ENCODE measurements at places on chromosomes 12 and 14. TPM values are rescaled to one million over a fixed set of nuclear protein-coding genes. Genes with fewer than 3 reads are reported as not detected.

Gene GPR68
- 3.6 TPM for total RNA-seq

Gene BIN2
- total RNA-seq, result not detected

Gene AHSA1
- 95.9 TPM for total RNA-seq

Gene FBXO33
- total RNA-seq, result 25.0 TPM

Gene KRT86
- total RNA-seq, result 2.4 TPM

Gene PCED1B
- 3.5 TPM for total RNA-seq

DNA sequence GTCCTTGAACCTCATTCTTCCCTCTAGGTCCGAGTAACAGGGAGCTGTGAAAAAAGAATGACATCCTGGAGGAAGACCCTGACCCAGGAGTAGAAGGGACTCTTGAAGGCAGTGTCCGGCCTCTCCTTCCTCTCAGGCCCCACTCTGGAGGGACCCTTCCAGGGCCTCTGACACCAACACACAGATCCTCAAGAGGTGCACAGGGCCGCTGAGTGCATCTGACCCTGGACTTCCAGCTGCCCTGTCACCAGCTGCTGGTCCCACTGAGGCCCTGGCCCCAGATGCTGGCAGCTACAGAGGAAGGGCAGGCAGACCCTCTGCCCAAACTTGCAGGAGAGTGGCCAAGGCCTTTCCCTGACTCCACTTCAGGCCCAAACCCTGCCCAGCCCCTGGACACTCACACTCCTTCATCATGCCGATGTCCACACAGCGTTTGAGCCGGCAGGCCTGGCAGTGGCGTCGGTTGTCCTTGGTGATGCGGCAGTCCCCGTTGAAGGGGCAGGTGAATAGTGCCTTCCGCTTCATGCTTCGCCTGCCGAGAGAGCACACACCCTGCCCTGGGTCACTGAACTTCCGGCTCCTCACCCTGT, 40.1 kb downstream of the VDR start:
- no peak for DNase-seq

GRCh38 chr12:77724367-77724957, 106.2 kb upstream of the NAV3 start:
- DNase-seq, result peak; percentile 63

DNA sequence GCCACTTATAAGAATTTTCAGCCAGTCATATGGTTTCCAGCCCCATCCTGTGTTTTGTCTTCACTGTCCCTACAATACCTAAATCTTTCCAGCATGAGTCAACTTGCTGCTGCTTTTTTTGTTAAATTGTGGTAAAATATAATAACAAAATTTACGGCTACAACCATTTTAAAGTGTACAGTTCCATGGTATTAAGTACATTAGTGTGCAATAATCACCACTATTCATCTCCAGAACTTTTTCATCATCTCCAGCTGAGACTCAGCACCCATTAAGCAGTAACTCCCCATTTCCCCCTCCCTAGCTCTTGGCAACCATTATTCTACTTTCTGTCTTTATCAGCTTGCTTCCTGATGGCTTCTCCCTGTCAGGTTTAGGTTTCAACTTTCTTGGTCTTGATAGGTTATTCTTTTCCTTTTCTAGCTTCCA, 39.1 kb downstream of the FRS2 start:
- DNase-seq, result no peak

DNA sequence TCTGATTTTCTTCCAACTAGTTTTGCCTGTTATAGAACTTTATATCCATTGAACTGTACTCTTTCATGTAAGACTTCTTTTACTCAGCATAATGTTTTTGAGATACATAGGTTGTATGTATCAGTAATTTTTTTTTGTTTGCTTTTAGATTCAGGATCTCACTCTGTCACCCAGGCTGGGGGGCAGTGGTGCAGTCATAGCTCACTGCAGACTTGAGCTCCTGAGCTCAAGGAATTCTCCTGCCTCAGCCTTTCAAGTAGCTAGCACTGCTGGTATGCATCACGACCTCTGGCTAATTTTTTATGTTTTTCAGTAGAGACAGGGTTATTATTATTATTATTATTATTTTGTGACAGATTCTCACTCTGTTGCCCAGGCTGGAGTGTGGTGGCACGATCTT, 65.0 kb upstream of the DDHD1 start:
- no peak for DNase-seq

DNA sequence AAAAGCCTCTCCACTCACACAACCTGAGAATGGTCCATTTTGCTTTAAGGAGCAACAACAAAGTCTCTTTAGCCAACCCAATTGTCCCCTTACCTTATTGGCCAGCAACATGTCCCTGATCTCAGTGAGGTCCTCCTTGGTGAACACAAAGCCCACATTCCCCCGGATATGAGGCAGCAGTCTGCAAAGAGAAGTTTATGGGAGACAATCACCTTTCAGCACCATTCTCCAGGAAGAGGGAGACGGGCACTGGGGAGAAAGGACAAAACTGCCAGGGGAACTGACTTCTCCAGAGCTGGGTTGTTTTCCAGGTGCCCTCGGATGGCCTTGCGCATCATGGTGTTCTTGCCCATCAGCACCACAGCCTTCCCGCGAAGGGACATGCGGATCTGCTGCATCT, 1.9 kb downstream of the RPLP0 start:
- DNase-seq, result no peak

DNA sequence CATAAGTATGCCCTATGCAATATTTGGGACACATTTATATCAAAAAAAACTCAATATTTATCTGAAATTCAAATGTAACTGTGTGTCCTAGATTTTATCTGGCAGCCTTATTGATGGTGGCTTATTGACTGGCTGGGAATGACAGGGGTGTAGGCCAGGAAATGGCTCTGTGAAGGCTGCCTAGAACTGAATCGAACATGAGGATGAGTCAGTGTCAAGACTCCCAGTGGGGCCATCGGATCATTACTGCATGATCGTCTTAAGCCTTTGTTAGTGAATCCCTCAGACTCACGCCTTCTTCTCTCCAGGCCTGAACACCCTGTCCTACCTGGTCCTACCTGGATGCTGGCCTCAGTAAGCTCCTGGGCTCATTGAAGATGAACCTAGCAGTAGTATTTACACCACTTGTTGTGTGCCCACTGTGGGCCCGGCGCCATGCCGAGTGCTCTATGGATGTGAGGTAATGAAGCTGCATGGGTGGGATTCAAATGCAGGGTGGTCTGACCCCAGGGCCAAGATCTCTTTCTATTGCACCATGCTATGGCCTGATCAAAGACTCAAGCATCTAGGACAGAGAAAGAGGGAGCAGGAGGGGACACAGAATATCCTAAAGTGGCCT, 21.0 kb upstream of the FAIM2 start:
- no peak for DNase-seq

DNA sequence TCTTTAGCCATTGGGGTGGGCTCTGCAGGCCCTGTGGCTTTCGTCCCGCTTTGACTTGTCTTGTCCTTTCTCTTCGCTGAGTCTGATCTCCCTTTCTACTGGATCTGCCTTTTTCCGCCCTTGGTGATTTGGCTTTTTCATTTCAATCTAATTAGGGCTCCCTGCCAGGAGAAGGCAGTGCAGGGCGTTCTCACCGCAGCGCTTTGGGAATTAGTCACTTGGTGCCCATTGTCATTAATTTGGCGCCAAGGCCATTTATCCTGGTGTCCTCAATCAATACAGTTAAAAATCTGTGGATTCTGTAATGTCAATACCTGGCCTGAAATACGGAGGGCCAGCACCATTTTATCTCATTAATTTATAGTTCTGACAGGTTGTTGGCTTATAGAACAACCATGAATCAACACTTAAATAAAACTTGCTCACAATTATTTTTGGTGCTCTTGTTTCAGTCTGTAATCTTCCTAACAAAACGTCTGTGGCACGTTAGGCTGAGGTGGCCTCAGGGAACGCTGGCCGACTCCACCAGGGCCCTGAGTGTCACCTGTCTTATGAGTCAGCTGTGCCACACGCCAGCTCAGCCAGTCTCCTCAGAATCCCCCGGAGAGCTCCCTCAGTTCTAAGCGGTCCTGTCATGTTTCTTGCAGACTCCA, 115.7 kb downstream of the BEGAIN start:
- DNase-seq, result no peak

DNA sequence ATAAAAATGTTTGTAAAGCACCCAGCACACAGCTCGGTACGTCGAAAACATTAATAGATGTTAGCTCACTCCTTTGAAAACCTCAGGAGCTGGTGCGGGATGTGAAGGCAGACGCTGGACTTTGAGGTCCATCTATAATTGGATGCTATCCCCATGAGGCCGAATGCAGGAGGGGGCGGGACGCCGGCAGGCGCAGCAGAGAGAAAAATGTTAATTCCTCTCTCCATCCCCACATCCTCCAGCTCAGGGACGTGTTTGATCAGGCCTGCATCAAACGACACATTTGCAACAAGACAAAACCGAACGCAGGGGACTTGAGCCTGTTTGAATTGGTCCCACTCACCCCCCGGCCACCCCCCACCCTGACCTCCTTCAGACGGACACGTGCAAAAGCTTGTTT, 231.0 kb downstream of the RBM19 start:
- DNase-seq, result no peak

DNA sequence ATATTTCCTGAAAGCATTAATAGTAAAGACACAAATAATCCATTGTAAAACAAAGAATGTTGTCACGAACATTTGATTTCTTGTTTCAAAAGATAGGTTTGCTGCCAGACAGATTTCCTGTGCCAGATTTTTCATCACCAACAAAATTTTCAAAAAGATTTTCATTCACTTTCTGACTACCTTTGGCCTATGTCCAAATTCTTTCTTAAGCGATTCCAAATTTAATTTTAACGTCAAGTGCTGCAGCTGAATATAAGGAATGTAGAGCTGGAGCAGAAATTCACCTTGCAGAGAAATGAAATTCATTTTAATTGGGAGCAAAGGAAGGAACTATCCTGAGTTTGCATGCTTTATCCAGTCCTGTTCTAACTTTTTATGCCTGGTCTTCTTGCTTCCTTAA, 277.4 kb downstream of the CCER1 start:
- DNase-seq, result no peak

DNA sequence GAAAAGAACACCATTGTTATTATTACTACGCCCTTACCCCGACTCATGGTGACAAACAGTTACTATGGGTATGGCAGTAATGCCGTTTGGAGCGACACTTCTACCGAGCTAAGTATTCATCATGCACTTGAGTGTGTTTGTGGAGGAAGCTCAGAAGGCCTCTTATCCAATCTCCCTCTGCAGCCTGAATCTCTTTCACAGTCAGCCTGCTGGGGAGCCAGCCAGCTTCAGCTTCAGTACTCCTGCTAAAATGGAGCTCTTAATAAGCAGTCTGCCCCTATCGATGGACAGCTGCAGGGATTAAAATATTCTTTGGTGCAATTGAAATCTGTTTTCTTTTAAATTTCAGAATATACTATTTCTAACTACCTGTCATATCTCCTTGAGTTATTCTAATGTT, 24.7 kb upstream of the ATP5MC2 start:
- DNase-seq, result no peak

DNA sequence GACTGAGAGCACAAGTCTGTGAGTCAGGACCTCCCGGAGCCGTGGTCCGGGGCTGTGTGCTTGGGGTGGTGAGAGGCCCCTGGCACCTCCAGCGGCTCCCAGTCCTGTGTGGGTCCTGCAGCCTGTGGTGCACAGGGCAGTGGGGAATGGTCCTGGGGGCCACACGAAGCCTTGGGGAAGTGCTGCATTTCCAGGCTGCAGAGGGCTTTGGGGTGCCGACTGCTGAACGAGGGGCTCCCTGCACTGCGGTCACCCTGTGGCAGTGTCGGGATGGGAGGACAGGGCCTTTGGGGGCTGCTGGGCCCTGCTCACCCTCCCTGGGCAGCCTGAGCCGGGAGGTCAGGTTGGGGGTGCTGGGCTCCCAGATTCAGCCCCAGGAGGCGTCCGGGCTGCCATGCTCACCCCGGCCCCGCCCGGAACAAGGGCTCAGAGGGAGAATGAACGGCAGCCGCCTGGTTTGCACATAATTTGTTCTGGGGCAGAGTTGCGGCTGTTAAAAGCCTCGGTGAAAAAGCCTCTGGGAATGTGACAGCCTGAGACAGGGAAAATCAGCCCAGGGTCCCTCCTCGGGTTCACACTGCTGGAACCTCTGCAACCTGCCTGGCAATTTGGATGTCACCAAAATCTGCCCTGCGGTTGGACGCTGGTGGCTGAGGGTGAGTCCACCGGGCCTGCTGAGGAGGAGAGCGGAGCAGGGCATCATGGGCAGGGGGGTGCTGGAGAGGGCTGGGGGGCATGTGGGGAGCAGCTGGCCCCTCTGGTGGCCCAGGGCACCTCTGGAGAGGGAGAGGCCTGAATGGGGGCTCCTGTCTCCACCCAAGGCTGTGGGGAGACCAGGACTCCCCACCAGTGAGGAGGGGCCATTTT, 109.2 kb downstream of the KIF26A start:
- DNase-seq, result no peak

DNA sequence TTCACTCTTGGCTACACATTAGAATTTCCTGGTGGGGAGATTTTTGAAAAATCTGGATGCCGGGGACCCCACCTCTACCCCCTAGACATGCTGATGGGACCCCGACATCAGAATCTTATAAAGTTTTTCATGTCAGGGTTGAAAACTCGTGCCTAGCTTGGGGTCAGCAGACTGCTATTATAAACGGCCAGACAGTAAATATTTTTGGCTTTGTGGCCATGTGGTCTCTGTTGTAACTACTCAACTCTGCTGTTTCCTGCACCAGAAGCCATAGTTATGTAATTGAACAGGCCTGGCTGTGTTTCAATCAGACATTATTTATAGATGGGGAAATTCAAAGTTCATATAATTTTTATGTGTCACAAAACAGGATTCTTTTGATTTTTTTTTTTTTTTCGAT, 41.6 kb downstream of the ACACB start:
- DNase-seq, result no peak

DNA sequence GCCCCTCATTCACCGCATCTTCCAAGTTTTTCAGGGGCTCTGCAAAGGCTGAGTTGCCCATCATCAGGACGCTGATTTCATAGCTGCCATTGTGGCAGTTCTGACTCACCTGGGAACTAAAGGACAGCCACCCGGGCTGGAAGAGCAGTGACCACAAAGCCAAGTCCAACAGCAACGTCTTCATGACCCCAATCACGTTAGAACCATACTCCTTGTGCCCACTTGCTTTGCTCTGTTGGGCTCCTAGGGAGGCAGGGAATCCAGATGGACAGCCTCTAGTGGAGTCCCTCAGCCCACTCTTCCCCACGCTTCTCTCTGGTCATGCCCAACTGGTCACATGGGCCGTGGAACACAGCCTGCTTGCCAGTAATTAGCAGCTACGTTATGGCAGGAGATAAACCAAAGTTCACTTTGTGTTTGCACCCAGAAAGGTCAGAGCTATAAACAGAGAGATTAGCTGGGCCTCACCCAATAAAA, at the start of gene GUCY2C:
Gene GUCY2C (minus strand): TSS at position 335 of the 477 bp plus-strand sequence. CDS start 151 bp downstream, at position 184.
- DNase-seq, result no peak

- DNase-seq, result peak; percentile 58
Measured at GRCh38 chr12:108629824-108630476, 3.7 kb downstream of the SELPLG start.

- DNase-seq, result peak; percentile 73
Measured at GRCh38 chr14:68157971-68158371, 338.4 kb downstream of the RAD51B start.

DNA sequence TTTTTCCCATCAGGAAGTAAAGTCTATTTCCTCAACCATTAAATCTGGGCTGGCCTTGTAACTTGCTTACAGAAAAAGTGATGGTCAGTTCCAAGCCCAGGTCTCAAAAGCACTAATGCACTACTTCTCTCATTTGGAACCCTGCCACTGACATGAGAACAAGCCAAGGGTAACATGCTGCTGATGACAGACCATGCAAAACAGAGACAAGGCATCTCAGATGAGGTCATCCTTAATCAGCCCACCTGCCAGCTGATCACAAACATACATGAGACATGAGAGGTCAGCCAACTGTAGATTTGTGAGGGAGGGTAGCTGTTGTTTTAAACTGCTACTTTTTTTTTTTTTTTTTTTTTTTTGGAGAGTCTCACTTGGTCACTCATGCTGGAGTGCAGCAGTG, 16.2 kb downstream of the TWF1 start:
- peak; percentile 42 for DNase-seq

GRCh38 chr12:59039005-59039404, 118.7 kb upstream of the LRIG3 start:
- no peak for DNase-seq

Measured in renal cortical epithelial cell (primary cell).